ENCODE measurements at places on chromosomes 5 and 9.
A peak's percentile ranks its signal among the peaks of the same experiment; 100 is the strongest.

DNA sequence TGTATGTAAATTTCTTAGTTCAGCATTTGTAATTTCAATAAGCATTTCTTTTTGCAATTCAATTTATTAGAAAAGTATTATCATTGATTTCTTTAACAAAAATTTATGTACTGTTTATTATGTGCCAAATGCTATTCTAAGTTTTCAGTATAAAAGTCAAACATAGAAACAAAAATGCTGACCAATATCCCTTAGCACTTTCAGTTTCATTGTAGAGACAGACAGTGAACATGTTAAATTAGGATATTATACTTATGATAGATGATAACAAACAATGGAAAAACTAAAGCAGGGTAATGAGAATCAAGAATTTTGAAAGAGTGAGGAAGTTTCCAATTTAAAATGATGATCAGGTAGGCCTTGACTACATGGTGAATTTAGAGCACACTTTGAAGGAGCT lies 1106.0 kb downstream of the TAF11L14 start:
- no peak for DNase-seq

- no peak for DNase-seq
Observed at GRCh38 chr9:16155878-16156277, 603.0 kb downstream of the CCDC171 start.

DNA sequence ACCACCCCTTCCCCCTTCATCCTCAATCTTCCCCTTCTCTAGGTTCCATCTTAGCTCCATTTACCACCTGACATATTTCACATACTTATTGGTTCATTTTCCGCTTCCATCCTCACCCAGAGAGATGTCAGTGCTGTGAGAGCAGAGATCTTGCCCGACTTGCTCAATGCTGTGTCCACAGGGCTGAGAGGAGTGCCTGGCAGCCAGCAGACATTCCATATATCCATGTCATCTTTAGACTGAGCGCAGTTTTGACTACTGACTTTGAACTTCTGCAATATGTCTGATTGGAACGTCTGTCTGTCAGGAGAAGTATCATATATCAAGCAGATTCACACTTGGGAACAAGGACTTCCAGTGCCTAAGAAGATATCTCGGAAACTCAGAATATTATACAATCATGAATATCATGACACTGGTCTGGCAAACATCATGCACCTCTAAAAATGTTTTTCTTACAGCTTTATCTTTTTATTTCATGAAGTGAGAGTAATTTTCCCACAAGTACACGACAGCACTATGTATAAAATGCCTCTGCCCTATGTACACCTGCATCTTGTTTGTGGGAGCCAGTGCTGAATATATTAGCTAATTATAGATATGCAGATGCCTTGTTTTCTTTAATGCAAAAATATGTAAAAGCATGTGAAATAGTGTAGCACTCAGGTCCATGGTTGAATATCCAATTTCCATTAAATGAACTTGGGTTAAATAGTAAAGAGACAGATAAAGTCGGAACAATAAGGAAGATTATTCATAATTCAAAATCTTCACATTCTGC lies 454.0 kb upstream of the DAP start:
- no peak for DNase-seq

DNA sequence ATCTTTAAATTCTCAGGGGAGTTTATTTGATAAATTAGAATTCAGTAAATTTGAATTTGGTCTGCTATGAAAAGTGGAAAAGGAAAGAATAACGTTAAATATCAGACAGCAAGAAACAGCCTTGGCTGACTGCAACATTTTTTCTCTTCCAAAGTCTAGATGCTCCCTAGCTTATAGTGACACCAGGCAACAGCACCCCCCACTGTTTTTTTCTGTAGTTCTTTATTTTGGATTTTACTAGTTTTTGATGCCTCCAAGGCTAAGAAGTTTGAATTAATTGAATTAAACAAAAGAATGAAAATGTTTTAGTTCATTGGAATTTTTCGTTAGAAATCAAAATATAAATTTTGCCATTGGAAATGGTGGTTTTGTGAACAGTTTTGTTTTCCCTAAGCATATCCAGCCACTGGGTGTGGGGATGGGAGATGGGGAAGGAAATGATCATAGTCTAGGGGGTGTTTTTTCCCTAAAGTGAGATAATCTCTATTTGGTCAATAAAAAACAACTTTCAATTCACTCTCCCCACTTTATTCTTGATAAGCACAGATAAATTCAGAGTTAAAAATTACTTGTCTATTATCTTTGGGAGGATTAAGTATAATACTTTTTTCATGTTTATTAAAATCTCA lies 199.3 kb upstream of the CD180 start:
- DNase-seq = no peak

DNA sequence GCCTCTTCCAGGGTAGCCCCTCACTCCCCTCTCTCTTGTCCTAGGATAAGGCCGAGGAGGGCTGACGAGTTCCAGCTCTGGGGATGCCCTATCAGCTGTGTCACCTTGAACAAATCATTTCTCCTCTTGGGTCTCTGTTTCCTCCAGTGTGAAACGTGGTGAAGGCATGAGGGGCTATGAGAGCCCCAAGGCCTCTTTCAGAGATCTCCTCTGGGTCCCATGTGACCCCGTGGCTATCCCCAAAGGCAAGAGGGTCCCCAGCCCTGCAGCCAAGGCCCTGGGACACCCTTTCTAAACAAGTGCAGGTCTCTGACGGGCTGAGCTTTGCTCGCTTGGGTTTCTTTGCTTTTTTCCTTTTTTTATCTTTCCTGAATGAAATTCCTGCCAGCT lies 25.5 kb upstream of the SPTLC1 start:
- DNase-seq = no peak

DNA sequence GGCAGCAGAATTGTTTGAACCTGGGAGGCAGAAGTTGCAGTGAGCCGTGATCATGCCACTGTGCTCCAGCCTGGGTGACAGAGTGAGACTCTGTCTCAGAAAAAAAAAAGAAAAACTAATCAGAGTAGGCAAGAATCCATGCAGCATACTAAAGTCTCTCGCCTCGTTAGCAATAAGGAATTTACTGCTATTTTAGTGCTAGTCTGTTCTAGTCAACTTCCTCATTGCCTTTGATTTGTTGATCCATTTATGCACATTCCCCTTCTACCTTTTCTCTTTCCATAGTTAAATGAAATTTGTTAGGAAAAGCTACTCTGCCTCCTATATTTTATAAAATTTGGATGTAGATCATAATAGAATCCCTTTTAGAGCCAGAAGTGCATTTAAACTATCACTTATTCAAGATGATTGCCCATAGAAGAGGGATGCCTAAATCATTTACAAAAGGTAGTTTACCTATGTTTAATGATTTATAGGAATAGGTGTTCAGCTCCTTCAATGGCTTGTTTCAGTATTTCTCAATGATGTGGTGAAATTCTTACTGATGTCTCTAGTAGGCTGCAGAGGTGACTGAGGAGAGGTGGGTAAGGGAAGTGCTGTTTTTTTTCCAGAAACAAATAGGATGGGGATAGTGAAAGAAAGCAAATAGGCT lies 1.9 kb downstream of the LRRC19 start:
- no peak for DNase-seq

DNA sequence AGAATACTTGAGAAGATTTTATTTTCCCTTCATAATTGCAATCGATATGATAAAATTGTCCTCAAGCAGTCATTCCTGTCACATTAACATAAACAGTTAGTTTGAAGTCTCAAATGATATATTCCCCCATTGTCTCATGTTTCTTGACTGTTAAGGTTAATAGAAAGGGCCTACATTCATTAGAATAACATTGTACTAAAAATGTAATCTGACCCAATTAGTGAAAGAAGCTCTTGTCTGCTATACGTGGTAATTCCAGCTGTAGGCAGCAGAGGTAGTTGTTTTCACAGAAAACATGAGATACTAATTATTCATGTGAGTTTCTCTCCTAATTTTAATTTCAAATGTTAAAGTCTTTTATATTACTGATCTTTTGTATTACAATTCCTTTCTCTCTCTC lies 25.9 kb upstream of the AP3B1 start:
- no peak for DNase-seq

GRCh38 chr5:88679638-88680037 lies 203.3 kb downstream of the MEF2C start:
- DNase-seq = no peak

- DNase-seq = no peak
Observed at GRCh38 chr5:81749561-81750307, 1.2 kb downstream of the SSBP2 start.

- no peak for DNase-seq
Observed at GRCh38 chr5:143124593-143124992, 278.9 kb downstream of the NR3C1 start.

GRCh38 chr5:118791926-118792734 lies 196.2 kb downstream of the DTWD2 start:
- peak; percentile 62 for DNase-seq

GRCh38 chr9:109409773-109410397 lies 88.2 kb downstream of the PTPN3 start:
- no peak for DNase-seq

- no peak for DNase-seq
Observed at GRCh38 chr9:89474939-89475338, 23.0 kb downstream of the SEMA4D start.

DNA sequence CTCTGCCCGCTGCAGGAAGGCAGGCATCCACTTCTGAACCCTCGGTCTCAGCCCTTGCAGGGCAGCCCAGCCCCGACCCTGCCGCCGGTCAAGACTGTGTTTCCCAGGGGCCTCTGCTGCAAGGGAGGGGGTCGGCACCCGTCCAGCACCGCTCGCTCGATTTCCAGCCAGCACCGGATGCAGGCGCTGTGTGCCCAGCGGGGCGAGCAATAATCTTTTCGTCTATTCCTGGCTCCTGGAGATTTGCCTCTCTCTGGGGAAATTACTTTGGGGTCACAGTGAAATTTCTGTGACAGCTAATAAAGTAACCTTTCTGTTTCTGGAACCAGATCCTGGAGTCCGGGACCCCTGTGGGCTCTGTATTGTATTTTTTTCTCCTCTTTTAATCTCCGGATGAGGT lies 155.3 kb downstream of the COL23A1 start:
- peak; percentile 58 for DNase-seq

DNA sequence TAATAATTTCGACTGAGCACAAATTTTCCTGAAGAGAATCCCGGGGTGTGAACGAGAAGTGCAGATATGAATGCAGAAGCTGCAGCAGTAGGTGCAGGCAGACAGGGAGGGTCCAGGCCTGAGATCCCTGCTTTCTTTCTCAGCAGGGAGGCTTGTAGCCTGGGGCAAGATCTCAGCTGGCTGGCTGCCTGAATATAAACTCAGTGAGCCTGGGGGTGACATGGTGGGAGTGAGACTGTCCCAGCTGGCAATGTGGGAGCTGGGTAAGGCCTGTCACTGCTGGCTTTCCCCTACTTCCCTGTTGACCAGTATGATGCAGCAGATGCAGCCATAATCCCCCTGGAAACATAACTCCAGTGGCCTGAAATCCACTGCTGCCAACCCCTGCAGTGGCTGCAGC lies 325.2 kb downstream of the CETN3 start:
- no peak for DNase-seq

- DNase-seq = peak; percentile 66
Observed at GRCh38 chr5:59069438-59070079, 486.7 kb downstream of the RAB3C start.

- peak; percentile 42 for DNase-seq
Observed at GRCh38 chr9:38686933-38687332, 33.0 kb downstream of the FAM240B start.

DNA sequence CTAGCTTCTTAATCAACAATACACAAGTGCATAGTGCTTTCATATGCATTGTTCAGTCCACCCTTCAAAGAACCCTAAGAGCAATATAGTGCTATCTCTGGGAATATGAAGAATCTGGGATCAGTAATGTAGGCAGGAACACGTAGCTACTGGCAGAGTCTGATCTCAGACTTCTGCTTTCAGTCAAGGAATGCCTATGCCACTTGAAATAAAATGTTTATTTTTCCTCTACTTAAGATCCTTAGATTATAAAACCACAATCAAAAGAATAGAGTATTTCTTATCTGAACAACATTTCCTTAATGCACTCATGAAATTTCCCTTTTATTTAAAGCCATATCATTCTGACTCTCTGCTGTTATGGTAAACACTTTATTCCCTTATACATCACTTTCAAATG lies 1407.8 kb upstream of the C9orf72 start:
- DNase-seq = no peak

GRCh38 chr5:134777366-134777765 lies 18.8 kb downstream of the DDX46 start:
- no peak for DNase-seq

DNA sequence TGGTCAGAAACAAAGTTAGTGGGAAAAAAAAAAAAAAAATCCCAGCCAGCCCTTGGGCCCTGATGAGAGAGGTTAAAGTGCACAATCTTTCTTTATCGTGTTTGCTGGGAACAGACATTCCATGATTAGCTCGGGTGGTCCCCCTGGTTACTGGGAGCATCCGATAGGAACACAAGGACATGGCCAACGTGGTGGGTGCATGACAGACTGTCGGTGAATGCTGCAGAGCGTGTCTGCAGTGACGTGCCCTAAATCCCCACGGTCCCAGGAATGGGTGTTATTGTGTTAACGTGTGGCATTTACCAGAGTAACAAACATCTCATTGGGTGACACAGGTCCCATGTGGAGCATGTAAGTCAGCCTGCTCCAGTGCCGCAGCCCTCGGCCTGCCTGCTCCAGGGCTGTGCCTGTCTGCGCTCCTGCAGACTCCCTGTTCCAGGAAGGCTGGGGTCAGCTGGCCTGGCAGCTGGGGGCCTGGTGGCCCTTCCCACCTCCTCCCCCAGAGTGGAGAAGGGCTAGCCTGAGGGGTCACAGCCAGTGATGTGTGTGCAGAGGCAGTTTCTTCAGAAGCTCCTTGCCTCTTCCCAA lies 34.3 kb upstream of the TBC1D2 start:
- no peak for DNase-seq

DNA sequence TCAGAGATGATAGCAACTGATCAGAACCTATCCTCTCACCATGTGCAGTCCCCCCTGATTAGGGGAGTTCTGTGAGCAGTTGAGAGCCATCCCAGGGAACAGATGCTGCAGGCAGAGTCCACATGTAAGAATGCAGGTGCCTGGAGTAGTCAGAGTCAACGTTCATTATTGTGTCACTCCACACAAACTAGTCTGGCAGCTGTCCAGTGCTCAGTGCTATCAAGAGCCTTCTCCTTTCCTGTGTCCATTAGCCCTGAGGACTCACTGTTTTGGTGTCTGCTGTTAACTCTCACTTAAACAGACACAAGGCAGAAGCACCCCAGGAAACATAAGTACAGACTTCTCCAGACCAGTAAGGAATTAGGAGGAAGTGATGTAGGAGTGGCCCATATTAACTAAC lies 2.5 kb downstream of the SH3TC2 start:
- DNase-seq = no peak

- DNase-seq = no peak
Observed at GRCh38 chr9:108837530-108837929, 18.3 kb downstream of the ACTL7B start.

- no peak for DNase-seq
Observed at GRCh38 chr5:14439087-14439871, 142.3 kb upstream of the OTULINL start.

GRCh38 chr5:154841273-154841661 lies 9.1 kb downstream of the FAXDC2 start:
- DNase-seq = no peak
